ENCODE measurements at places on chromosomes 11 and 22. TPM values are rescaled to one million over a fixed set of nuclear protein-coding genes. Genes with fewer than 3 reads are reported as not detected.

Gene MRGPRX3
- under 0.01 TPM for total RNA-seq

Gene FIBIN
- total RNA-seq = 24.2 TPM

Gene CREB3L1
- total RNA-seq = 1.5 TPM

Gene NPTXR
- total RNA-seq = under 0.01 TPM

Gene ARFGAP2
- 96.1 TPM for total RNA-seq

Gene MADD
- total RNA-seq = 18.6 TPM

Gene C11orf16
- total RNA-seq = not detected

Measured in nasal cavity respiratory epithelium epithelial cell of viscerocranial mucosa (primary cell).